RPMI7951 (cell line): ENCODE measurements at places on chromosomes 16 and 17.
A peak's percentile ranks its signal among the peaks of the same experiment; 100 is the strongest.

DNA sequence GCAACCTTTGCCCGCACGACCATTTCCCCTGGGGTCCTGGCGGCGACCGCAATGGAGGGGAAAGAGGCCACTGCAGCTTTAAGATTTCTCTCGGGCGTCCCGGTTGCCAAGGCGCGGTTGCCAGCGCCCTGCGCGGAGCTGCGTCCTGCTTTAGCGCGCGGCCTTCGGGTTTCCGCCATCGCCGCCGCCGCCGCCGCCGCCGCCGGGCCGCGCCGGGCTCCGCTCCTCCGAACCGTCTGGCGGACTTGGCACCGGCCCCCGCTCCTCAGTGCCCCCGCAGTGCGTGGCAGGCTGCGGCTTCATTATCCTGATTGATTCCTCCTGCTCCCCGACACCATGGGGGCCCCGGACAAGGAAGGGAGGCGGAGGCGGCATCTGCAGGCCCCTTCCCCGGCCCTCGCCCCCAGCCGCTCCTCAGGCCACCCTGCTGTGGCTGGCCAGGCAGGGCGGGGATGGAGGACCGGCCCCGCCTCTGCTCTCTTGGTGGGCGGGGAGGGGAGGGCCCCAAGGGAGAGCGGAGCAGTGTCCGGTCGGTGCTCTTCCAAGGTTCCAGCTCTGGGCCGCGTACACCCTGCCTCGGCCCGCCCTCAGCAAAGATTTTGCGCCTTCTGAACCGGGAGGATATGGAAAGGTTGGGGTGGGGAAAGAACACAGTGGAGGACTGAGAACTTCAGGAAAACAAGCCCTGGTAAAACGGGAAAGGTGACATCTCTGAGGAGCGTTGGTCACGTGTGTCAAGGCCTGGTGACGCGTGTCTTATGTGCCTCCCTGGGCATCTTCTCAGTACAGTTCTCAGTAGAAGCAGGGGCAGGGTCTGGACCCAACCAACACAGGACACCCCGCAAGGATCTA lies 34.0 kb downstream of the NEUROD2 start:
- DNase-seq: peak; percentile 78

- no peak for DNase-seq
Observed at GRCh38 chr17:68592682-68593641, 8.2 kb downstream of the FAM20A start.

- no peak for DNase-seq
Observed at GRCh38 chr16:67872131-67872630, 671 bp upstream of the EDC4 start.

GRCh38 chr17:10738521-10739258 lies 8.9 kb upstream of the TMEM220 start:
- no peak for DNase-seq

GRCh38 chr16:60414613-60415012 lies 1621.6 kb downstream of the CDH8 start:
- DNase-seq: no peak

GRCh38 chr17:58630883-58631522 lies 60.8 kb downstream of the TEX14 start:
- no peak for DNase-seq

GRCh38 chr17:46889992-46890564 lies 32.9 kb upstream of the GOSR2 start:
- DNase-seq: no peak
